Activated CD4-positive, alpha-beta T cell treated with anti-CD3 and anti-CD28 coated beads, Interleukin-2, amount 10 ng/mL, durations not matched to agents 7 days and 5 days (primary cell): ENCODE measurements at places on chromosomes 4 and X. TPM values are rescaled to one million over a fixed set of nuclear protein-coding genes. Genes with fewer than 3 reads are reported as not detected.

YY2 gene
- total RNA-seq, result 2.0 TPM

HHIP gene
- not detected for total RNA-seq

CPZ gene
- not detected for total RNA-seq

KIT gene
- total RNA-seq, result 0.29 TPM

GBA3 gene
- total RNA-seq, result not detected

NCAPG gene
- 102 TPM for total RNA-seq

C4orf17 gene
- total RNA-seq, result not detected

SFRP2 gene
- not detected for total RNA-seq

H2BW1 gene
- total RNA-seq, result not detected
